ENCODE measurements at places on chromosomes 3 and 15.

DNA sequence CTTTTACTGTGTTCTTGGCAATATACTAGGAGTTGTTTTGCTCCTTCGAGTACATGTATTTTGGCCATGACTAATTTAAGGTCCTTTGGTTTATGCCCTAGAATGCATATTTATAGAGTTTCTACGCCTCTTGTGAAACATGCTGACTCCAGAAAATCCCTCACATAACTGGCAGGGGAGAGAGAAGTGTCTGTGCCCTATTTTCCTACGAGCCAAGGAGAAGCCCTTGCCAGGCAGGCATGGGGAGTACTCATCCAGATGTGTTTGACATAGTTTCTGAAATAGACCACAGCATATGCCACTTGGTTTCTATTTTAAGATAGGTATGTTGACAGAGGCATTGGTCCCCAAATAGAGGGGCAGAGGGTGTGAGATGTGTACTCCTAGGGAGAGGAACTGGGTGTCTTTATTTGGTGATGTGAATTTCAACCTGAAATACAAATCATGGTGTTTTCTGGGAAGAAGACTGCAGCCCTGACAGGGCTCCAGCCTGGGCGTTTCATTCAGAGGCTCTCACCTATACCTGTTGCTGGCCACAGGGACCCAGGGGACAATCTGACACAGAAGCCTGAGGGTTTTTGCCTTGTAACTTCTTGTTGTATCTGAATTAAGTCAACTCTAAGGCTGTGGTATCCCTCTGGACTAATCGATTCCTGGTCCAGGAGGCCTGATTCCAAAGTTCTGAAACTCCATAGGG lies 267.8 kb upstream of the C2CD4B start:
- no peak for DNase-seq

DNA sequence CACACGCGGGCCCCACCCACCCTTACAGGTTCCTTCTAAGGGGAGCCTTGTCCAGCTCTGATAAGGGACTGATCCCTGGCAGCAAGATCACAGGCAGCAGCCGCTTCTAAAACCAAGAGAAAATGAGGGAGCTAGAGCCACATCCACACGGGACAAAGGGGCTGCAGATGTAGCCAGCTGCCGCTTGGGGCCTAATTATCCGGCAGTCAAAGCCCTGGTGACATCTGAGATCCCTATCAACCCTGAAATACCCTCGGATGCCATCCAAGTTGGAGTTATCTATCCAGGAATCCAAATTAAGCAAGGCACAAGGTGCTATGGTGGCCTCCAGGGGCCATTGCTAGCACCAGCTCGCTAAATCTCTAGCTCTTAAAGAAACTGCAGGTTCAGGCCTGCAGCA lies 248.3 kb downstream of the VPS13C start:
- no peak for DNase-seq

DNA sequence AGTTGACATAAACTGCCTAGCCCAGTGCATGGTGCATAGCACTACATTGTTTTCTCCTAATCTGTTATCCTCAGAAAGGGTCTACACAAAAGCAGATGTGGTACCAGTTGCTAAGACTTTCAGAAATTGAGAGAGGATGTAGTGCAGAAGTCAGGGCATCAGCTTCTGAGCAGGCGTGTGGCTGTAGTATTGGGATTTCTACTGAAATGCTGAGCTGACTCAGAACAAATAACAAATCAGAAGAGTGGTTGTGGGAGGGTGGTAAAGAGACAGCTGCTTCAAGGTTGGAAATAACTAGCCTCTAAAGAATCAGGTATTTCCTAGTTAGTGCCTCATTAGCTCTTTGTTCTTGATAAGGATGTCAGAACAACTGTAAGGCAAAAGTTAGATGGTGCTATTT lies 161.3 kb downstream of the AKAP13 start:
- DNase-seq = no peak

DNA sequence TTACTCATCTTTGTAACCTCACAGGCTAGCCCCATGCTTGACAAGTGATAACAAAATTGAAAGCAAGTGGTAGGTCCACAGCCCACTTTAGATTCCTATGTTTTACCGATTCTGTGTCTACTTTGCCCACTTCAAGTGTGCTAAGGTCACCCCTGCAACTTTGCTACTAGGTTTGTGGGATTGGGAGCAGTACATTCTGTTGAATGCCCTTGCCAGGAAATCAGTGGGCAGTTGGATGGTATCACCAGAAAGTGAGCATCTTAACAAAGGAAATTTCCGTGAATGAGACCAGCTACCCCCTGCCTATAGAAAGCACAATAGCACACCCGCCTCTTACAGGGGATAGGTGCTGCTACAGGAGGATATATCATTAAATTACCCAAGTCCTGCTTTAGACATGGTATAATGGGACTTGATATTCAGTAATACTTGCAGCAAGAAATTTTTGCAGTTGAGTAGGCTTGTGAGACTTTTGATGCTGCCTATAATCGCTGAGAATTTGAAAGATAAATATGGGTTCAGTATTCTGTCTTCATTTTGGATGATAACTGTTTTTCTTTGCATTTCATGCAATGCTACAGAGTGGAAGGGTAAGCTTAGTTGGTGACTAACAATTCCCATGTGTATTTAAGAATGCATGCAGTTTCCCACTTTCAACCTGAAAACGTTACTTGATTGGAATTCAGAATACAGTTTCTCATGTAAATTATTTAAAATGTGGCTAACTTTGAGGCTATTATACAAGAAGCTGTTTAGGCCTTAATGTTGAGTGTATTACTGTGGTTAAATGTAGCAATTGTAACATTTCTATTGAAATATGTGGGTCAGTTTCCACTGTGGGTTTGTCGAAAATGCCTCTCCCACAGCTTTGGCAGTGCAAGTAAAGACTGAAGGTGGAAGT lies 9.5 kb downstream of the EBLN2 start:
- no peak for DNase-seq

- DNase-seq = peak; percentile 48
Measured at GRCh38 chr15:85831415-85832113, 36.8 kb upstream of the KLHL25 start.

DNA sequence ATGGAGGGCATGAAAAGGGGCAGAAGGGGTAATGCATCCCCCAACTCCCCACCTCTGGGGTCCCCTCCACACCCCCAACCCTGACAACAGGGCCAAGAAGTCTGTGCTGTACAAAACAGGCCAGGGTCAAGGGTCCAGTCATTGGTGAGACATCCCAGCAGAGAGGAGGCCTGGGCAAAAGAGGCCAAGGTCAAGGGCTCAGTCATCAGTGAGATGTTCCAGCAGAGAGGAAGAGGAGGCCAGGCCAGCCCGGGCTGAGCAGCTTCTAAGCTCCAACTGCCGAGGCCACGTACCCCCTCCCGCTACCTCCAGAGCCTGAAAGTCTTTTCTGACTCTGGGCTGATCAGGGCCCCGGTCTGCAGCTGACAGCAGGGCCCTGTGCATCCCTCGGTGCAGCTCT lies 52.4 kb downstream of the LHFPL4 start:
- DNase-seq = no peak

DNA sequence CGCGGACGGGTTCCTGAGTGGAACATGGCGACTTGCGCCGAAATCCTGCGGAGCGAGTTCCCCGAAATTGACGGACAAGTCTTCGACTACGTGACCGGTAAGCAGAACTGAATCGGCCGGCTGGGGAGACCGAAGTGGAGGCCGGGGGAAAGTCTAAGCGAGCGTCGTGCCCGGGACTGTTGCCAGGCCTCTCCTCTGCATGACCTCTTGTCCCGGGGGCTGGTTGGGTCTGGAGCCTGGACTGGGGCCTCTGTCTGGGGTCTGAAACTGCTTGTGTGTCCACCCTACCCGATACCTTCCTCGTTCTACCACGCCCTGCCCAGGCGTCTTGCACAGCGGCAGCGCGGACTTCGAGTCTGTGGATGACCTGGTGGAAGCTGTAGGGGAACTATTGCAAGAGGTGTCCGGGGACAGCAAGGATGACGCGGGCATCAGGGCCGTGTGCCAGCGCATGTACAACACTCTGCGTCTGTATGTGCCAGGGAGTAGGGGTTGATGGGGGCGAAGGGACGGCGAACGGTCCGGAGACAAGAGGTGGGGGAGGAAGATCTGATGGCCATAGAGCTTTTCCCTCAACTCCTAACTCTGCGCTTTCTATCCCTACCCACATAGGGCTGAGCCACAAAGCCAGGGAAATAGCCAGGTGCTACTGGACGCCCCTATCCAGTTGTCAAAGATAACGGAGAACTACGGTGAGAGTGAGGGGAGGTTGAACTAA lies at the start of gene ABCF3:
Gene ABCF3 (plus strand): TSS at position 16 of the 718 bp plus-strand sequence. CDS start 9 bp downstream, at position 25.
- no peak for DNase-seq

DNA sequence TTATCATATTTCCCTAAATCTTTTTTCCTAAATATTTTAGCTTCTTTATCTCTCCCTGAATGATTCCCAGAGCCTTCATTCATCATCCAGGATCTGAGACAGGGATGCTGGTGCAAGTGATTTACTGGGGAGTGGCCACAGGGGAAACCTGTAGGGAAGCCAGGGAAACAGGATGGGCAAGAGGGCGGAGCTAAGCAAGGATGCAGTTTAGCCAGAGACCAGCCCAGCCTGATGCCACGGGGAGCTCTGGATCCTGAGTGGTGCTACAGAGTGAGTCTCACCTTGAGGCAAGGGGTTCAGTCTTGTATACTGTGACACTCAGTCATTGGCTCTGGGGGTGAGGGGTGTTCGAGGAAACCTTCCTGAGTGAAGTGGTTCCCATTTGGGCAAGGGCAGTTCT lies 39.7 kb upstream of the LRRFIP2 start:
- DNase-seq = no peak

GRCh38 chr15:89450076-89451006 lies 46.0 kb downstream of the RHCG start:
- no peak for DNase-seq

GRCh38 chr3:115227461-115227860 lies 80.4 kb upstream of the ZBTB20 start:
- DNase-seq = no peak
